HT1080 (cell line): ENCODE measurements at places on chromosomes 16 and 17. TPM values are rescaled to one million over a fixed set of nuclear protein-coding genes. Genes with fewer than 3 reads are reported as not detected.
A peak's percentile ranks its signal among the peaks of the same experiment; 100 is the strongest.

- DNase-seq = peak; percentile 48
Measured at GRCh38 chr16:48225456-48225855, 18.6 kb upstream of the LONP2 start.

DNA sequence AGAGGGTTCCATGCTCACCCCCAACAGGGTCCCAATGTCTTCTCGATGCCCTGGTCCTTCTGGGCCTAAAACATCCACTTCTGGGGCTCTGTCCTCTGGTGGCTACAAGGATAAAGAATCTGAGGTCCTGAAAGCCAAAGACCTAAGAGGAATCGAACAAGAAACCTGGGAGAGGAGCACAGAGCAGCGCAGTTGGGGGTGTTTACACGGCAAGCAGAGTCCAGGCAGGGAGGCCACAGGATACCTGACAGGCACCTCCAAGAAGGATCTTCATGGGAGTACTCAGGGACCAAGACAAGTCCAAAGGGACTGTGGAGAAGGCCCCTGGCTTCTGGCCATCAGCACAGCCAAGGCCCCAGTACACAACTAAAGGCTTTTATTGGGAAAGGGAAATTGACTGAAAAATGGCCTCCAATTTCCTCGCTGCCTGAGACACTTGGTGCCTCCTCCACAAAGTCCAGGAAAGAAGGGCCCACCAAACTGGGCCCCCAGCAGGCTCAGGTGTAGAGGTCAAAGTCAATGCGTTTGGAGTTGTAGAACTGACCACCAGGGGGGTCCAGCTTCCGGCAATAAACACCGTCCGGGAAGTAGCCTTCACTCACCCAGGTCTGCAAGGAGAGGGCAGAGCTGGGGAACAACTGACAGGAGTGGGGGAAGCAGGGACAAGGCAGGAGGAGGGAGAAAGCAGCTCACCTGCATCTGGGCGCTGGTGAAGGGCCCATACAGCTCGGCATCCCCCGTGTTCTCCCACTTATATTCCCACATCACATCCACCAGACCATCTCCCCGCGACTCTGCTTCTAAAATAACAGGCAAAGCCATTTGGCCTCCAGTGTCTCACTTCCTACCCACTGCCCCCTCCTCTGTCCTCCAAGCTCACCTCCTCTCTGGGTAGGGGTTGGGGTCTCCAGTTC lies 2.4 kb downstream of the CD2BP2 start:
- DNase-seq = no peak

GRCh38 chr17:39753514-39754160 lies 15.9 kb downstream of the GRB7 start:
- DNase-seq = no peak

DNA sequence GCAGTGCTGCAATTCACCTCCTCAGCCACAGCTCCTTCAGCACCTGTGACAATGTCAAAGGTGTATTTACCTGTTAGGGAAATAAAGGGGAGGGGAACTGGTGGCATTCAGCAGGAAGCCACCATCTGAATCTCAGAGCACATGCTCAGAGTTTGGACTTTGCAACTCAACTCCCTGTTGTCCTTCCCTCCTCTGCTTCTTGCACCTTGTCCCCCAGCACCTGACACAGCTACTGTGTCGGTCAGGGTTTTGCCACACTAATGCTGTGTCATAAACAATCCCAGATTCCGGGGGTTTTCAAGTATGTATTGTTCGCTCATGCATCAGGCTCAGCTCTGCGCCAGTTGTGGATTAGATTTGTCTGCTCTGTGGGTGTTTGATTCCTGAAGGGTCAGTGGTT lies 43.7 kb downstream of the HSBP1 start:
- DNase-seq = no peak

The BOLA2 gene
- 52.1 and 63.2 TPM in 2 replicates for total RNA-seq
